Fibroblast of skin of abdomen (primary cell): ENCODE measurements at places on chromosomes 5 and 9.
A peak's percentile ranks its signal among the peaks of the same experiment; 100 is the strongest.

DNA sequence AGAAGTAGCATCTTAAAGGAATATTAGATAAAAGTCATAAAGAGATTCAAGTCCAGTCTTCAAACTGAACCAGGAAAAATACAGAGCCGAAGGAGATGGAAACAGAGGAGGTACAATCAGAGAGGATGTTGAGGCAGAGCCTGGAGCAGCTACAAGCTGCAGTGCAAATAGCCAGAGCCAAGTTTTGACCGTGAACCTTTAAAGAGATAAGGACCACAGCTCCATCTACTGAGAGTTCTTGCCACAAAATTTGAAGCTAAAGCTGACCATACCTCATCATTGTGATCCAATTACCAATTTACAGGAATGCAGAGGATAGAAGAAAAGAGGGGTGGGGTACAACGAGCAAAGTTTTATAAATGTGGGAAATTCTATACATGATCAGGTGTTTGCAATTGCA is 10.4 kb upstream of the DEPDC1B start:
- no peak for DNase-seq

GRCh38 chr9:108672475-108673190 is 183.2 kb downstream of the ACTL7B start:
- DNase-seq: peak; percentile 71

GRCh38 chr5:77208507-77209163 is 1.8 kb upstream of the PDE8B start:
- DNase-seq: no peak

DNA sequence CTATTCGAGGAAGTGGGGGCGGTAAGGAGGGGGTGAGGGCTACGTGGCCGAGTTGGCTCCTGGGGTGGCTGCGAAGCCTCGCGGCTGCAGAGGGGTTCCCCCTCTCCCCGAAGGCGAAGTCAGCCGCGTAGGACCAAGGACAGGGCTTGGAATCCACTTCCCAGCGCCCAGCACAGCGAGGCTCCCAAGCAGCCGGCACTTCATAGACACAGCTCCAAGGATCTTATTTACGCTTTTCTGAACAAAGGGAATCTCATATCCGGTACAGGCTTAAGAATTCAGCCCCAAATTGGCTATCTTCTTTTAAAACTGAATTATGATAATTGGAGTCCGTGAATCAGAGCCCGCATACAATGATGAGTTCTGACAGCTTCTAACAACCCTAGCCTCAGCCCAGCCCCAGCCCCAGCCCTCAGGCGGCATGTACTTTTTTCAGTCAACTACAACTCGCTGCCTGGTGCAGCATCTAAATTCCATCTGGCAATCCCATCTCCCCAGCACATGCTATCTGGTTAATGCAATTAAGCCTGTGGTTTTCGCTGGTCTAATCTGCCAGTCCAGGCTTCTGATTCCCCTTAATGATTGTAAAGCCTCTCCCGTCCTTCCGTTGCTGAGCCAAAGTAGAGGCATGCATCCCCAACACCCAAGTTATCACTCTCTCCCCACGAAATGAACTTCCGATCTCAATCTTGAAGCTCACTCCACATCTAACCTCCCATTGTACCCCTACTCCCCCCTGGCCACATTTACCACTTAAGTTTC is 1.0 kb downstream of the ELAVL2 start:
- DNase-seq: peak; percentile 38

- no peak for DNase-seq
Observed at GRCh38 chr9:571066-571465, 270.4 kb upstream of the DMRT1 start.
